ENCODE measurements at places on chromosomes 2 and 18. TPM values are rescaled to one million over a fixed set of nuclear protein-coding genes. Genes with fewer than 3 reads are reported as not detected.

NAT8 gene
- total RNA-seq, result not detected

MLPH gene
- 196 TPM for total RNA-seq

IL1RL2 gene
- total RNA-seq, result 0.33 TPM

SCTR gene
- not detected for total RNA-seq

RIT2 gene
- not detected for total RNA-seq

Measured in melanocyte of skin (primary cell).